CD4-positive, alpha-beta T cell treated with Interleukin-2 at 100 ng/mL for 4 hours (primary cell): ENCODE measurements at places on chromosomes 4 and X.

GRCh38 chrX:135396109-135396508 lies 25.6 kb upstream of the SMIM10L2A start:
- no peak for DNase-seq

DNA sequence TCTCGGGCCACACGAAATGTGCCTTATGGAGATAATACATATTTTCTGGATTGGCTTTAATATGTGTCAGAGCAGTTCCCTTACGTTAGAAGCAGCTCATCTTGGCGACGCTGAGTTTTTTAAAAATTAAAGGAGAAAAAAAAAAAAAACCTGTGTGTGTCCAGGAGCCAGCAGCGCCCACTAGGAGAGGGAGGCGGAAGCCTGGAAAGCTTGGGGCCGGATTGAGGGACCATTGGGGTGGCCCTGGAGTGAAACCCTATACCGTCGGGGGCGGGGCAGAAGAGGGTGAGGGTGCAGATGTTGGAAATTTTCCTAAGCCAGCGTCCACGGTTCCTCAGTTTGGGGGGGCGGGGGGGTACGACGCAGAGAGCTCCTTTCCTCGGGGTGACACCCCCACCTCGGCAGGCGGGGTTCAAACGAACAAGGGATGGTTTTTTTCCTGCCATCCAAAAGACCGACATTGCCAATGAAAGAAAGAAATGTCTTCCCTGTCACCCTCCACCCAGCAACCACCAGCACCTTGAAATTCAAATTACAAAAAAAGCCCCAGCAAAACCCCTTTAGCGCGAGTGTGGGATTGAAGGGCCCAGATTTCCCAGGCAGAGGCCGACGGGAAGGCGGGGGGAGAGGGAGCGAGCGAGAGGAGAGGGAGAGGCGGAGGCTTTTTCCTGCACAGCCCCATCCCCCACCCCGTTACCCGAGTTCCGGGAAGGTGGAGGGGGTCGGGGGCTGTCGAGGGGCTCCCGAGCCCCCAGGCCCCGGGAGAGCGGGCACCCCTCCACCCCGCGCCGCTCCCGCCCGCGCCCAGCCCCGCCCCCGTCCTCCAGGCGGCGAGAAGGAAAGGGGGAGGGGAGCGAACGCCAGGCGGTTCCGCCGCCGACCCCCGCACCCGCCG lies 859 bp downstream of the SMARCA1 start:
- DNase-seq = no peak

GRCh38 chr4:6401797-6402196 lies 70.6 kb downstream of the PPP2R2C start:
- no peak for DNase-seq

GRCh38 chrX:133923548-133923947 lies 61.8 kb downstream of the GPC3 start:
- DNase-seq = no peak

DNA sequence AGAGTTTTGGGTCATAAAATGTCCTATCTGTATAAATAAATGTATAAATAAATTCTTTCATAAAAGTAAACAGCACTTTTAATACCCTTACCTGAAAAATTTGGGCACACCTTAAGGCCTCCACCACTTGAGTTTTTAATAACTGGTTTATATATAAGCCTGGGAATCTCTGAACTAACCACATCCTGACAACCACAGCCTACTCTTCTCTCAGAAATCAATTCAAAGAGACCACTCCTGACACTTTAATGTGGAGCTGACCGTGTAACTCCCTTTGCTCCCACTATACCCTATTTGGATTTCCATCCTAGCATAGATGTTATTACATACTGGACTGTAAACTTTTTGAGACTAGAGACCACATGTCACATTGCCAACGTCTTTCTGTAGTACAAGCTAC lies 3.5 kb downstream of the FBXL5 start:
- no peak for DNase-seq

DNA sequence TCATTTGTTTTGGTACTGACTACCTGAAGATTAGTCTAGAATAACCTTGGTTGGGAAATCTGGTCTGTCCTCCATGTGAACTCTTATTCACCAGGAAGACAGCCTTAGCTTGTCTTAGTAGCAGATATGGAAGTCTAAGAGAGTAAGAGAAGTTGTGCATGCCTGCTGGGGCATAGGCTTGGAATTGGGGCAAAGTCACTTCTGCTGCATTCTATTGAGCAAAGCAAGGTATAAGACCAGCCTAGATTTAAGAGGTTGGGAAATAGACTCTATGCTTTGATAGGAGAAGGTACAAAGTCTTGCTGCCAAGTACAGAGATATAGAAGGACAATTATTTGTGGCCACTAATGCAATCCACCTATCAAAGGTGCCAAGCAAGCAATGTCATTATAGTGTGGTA lies 464.0 kb upstream of the BOD1L1 start:
- DNase-seq = no peak

DNA sequence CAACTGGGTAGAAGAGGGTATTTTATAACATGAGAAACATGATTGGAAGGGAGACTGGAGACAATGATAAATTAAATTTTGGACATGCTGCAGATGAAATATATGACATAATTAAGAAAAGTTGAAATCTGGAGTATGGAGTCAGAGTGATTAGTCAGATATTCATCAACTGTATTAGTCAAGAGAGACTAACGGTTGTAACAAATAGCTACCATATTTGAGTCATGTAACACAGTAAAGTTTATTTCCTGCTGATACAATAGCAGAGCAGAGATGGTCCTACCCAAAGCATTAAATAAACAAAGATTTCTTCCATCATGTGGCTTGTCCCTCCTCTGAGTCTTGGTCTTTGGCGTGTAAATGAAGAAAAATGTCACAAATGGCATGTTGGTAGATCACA lies 321.3 kb downstream of the GALNTL6 start:
- DNase-seq = no peak

GRCh38 chr4:127469542-127469941 lies 163.2 kb upstream of the INTU start:
- no peak for DNase-seq

GRCh38 chr4:184154199-184154598 lies 63.5 kb downstream of the ENPP6 start:
- DNase-seq = no peak

- no peak for DNase-seq
These were observed 182.7 kb upstream of the PCDH7 start for GRCh38 chr4:30537456-30537855.

- no peak for DNase-seq
These were observed 183.9 kb downstream of the SNCA start for GRCh38 chr4:89653012-89653411.

GRCh38 chr4:105462576-105462975 lies 11.3 kb downstream of the PPA2 start:
- DNase-seq = no peak

DNA sequence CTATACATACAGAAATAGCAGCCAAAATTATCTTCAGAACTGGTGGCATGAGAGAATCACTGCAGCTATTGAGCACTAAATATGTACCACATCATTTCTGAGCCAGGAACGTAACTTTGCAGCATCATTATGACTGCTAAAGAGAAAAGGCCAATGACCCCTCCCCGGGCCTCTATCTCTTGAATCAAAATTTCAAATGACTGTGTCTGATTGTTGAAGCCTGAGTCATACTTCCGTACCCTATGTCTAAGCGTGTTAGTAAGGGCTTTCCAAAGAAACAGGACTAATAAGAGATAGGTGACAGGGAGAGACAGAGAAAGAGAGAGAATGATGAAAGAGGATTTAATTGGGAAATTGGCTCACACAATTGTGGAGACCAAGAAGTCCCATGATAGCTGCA lies 445.5 kb upstream of the SPANXN1 start:
- no peak for DNase-seq

DNA sequence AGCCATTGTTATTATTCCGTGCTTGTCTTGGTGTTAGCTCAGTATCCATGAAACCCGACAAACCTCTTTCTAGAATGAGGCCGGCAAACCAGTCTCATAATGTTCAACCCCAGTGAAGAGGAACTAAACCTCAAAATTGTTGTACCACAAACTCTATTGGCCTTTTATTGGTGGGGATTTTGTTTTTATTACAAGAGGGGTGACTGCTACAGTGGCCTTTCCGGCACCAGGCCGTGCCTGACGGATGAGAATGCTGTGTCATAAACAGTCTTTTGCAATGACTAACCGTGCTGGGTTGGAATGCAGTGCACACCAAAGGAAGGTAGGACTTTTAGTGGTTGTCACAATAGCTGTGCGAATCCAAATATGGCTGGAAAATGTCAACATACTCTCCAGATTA lies 60.8 kb downstream of the SHROOM2 start:
- DNase-seq = no peak

GRCh38 chr4:1293531-1293941 lies 3.8 kb downstream of the MAEA start:
- no peak for DNase-seq

- no peak for DNase-seq
These were observed 86.2 kb upstream of the RPS6KA3 start for GRCh38 chrX:20352935-20353336.

DNA sequence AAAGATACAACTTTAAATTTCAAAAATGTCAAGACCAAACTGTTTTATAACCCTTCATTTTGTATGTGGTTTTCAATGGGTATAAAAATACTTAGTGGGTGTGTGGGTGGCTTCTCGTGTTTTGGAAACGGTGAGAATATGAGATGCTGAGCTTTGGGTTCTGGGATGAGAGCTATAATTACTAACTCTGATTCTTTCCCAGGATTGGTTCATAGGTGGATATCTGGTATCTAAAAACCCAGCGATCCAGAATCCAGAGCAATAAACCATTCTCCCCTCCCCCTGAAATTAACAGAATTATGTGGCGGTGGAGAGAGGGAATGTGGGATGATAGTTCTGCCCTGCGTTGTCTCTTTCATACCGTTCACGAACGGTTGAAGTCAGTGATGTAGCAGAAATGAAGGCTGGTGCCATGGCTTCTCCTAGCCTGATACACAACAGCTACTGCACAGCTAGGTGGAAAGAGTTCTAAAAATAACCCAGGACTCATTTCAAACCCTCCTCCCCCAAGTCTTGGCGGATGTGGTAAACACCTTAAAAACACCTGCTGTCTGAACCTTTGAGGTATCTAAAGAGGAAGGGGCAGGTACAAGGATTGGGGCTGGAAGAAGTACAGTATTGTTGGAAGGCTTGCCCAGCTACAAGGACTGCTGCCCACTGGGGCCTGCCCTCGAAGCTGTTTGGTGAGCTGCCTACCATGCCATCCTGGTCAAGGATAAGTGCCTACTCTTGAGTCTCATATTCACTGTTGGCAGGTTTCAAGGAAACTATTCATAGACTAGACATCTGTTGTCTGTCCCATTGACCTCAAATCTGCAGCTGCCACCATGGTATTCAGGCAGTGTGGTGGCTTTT lies 44.5 kb downstream of the SEPTIN11 start:
- peak; percentile 75 for DNase-seq

DNA sequence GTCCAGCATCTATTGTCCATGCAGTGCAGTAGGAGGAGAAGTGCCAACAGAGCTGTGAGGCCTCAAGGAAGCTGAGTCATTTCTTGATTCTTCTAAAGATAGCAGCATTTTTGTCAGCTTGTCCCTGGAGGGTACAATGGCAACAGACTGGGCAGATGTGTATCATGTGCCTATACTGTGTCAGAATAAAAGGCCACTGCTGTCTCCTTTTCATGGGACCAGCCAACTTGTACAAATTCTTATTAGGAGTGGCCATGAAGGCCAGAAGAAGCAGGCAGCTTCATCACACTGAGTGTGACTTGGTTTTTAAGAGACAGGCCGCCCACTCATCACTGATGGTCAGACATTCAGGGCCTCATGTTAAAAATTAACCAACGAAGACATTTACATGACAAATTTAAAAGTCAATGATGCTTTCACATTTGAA lies 185.0 kb upstream of the FAM241A start:
- no peak for DNase-seq

GRCh38 chr4:189613207-189613606 lies 327.5 kb upstream of the FRG1 start:
- DNase-seq = no peak

- DNase-seq = no peak
These were observed at the start of gene GABRE for GRCh38 chrX:151974336-151975227. Gene GABRE, minus strand, starts transcription at chrX:151974676. Its CDS starts 51 bp downstream, at chrX:151974625.

DNA sequence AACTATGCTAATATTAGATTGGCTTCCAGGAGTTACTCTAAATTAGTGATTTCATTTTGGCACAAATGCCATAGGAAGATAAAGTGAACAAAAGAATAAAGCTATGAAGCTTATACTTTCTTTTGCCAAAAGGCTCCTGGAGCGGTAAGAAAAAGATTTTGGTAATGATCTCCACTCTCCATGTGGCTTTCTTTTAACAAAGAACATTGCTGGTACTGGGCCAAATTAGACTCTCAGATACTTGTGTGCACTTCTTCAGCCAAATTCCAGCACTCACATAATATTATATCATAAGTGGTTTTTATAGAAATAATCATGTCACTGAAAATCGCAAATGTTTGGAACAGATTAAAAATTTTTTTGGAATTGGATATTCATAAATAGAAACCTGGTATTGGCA lies 142.4 kb upstream of the FGF13 start:
- no peak for DNase-seq

- DNase-seq = no peak
These were observed 16.3 kb downstream of the RNF128 start for GRCh38 chrX:106742805-106743204.

DNA sequence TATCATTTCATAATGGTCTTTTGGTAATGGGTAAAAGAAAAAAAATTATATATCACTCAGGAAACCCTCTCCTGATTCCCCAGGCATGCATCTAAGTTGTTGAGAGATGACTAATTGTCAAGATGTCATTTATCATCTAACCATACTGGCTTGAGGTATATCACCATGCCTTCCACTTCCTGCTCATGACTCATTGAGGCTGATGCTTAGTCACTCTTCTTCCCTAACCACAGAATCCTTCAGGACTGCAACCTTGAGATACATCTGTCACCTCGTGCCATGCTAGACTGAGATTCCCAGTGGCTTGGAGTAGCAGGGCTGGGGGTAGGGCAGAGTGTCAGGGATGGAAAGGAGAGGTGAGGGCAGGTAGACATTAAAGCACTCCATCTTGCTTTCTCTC lies 782.5 kb upstream of the INTU start:
- no peak for DNase-seq

GRCh38 chrX:40237731-40238178 lies 140.0 kb upstream of the BCOR start:
- no peak for DNase-seq

DNA sequence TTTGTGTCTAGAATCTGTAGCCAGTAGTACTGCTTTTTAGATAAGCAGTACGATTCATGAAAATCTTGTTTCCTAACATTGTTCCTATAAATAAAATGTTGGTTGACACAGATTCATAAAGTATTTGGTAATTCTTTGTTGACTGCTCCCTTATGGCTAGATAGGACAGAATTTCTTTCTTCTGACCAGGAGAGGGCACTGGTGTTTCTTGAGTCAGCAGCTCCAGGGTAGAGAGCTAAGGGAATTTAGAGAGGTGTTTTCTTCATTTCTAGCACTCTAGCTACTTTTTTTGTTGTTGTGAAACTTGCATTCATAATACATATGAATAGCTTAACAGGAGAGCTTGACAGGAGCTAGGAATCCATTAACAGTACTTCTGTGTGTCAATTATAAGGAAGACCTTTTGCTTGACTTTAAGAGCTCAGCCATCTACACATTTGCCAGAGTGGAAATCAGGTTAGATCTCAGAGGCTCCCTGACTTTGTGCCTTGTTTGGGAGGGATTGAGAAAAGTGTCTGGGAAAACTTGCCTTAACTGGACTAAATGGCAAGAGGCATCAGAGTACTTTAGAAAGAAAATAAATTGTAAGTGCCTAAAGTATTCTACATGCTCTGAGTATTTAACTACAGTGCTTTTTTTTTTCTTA lies 756.1 kb downstream of the SH3BGRL start:
- DNase-seq = peak; percentile 25
